Smooth muscle cell of the pulmonary artery (primary cell): ENCODE measurements at places on chromosomes 3 and 15. TPM values are rescaled to one million over a fixed set of nuclear protein-coding genes. Genes with fewer than 3 reads are reported as not detected.

The CYFIP1 gene
- 126 and 146 TPM in 2 replicates for total RNA-seq

The NEK10 gene
- total RNA-seq: 13.0 and 16.2 TPM in 2 replicates

The MEGF11 gene
- 0.03 TPM in 1 of 2 replicates, not detected in the other for total RNA-seq

The LAMB2 gene
- 2,135 and 2,279 TPM in 2 replicates for total RNA-seq

The MESP2 gene
- 0.66 and 0.78 TPM in 2 replicates for total RNA-seq

The RAD51 gene
- total RNA-seq: 1.4 and 1.8 TPM in 2 replicates

The IGDCC3 gene
- not detected in 2 replicates for total RNA-seq

The PRSS50 gene
- total RNA-seq: not detected in 2 replicates

The LTF gene
- total RNA-seq: 1.7 TPM in 1 of 2 replicates, not detected in the other

The GOLGA6D gene
- total RNA-seq: not detected in 2 replicates

The SMCO1 gene
- not detected in 2 replicates for total RNA-seq

The CYP1A2 gene
- not detected in 2 replicates for total RNA-seq
